ENCODE measurements at places on chromosomes 5 and 9.
A peak's percentile ranks its signal among the peaks of the same experiment; 100 is the strongest.

DNA sequence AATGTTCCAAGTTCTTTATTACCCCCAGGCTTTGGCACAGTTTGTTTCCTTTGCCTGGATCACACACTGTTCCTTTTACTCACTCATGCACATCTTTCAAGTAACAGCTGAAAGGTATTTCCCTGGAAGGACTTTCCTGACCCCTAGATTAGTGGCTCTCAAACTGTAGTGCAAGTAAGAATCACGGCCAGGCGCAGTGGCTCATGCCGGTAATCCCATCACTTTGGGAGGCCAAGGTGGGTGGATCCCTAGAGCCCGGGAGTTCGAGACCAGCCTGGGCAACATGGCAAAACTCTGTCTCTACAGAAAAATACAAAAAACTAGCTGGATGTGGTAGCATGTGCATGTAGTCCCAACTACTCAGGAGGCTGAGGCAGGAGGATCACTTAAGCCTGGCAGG is 19.1 kb upstream of the DELE1 start:
- no peak for DNase-seq

- no peak for DNase-seq
These were observed 19.3 kb downstream of the PCSK5 start for GRCh38 chr9:75909776-75910175.

DNA sequence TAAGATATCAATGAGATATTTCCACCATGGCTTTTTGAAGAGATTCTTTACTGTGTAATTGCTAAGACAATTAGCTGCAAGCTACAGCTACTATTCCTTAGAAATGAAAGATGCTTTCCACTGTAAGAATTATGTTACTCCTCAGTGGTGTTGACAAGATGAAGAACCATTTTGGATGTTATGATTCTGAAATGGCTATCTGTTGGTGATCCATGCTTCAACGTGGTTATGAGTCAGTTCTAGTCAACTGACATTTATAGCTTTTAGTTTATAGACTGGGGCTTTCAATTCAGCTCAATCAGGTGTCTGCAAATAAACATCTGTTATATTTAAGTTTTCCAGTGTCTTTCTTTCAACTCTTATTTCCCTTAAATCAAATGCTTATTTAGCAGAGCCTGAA is 93.7 kb downstream of the SGCD start:
- DNase-seq = no peak

GRCh38 chr9:126661521-126662251 is 48.0 kb downstream of the LMX1B start:
- DNase-seq = no peak

DNA sequence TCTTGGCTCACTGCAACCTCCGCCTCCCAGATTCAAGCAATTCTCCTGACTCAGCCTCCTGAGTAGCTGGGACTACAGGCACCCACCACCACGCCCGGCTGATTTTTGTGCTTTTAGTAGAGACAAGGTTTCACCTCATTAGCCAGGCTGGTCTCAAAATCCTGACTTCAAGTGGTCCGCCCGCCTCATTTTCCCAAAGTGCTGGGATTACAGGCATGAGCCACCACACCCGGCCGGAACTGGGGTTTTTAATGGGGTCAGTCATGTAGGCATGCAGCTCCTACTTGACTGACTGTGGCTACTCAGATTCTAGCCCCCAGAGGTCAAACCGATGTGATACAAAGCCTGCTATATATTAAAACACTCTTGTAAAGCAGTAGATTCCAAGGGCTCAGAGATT is 631.7 kb downstream of the MAT2B start:
- no peak for DNase-seq

DNA sequence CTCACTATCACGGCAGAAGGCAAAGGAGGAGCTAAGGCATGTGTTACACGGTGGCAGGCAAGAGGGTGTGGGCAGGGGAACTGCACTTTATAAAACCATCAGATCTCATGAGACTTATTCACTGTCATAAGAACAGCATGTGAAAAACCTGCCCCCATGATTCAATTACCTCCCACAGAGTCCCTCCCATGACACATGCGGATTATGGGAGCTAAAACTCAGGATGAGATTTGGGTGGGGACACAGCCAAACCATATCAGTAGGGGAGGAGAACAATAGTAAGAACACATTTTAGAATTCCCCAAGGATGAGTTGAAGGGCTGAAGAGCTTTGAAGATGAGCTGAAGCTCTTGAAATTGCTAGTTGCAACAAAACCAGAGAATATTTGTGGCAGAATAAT is 287.9 kb downstream of the SMARCA2 start:
- no peak for DNase-seq

- DNase-seq = no peak
These were observed 409 bp upstream of the COX7C start for GRCh38 chr5:86617309-86617755.

DNA sequence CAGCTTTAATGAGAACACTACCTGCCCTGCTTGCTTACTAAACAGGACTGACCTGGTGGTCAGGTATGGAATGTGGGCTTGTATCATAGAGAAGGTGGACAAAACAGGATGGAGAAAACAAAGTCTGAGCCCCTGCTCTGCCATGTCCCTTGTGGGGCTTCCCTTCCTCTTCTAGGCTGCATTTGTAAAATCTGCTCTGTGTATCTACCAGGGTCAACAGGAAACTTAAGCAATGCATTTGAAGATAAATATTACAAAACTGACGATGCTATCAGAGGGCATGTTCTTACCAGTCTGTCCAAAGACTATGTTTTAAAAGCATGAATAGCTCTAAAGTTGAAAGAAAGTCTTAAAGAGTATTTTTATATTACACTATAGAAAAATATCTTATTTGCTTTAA is 228.7 kb downstream of the DCP2 start:
- no peak for DNase-seq

- peak; percentile 95 for DNase-seq
These were observed 4.0 kb upstream of the ZBTB34 start for GRCh38 chr9:126856326-126856877.

DNA sequence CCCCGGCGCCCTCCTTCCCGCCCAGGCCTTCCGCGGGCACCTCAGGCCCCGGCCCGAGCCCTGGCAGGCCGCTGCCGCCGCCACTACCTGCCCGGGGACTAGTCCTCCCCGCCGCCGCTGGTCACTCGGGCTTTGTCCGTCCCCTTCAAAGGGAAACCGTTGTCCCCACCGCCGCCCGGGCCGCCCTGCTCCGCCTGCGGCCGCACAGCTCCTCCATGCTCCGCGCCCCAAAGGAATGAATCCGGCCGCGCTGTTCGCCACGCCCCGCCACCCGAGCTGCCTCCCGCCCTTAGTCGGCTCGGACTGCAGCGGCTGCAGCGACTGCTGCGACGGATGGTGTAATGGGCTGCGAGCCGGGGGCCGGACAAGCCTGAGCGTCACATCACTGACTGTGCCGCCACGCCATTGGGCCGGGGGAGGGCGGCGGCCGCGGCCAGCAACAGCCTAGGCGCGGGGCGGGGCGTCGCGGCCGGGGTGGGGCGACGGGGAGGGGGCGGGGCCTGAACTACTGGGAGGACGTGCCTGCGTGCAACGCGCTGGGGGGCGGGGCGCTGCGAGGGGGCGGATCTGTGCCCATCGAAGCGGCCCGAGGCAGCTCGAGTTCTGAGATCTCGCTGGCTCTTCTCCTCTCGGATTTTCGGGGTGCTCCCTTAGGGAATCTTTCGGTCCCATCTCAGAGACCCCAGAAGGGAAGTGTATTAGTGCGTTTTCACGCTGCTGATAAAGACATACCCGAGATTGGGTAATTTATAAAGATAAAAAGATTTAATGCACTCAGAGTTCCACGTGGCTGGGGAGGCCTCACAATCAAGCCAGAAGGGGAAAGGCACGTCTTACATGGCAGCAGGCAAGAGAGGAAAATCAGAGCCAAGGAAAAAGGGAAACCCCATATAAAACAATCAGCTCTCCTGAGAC is at the start of gene FEM1C:
TSS of gene FEM1C (minus strand) at position 340 of the 915 bp plus-strand sequence. CDS start 1,282 bp downstream, outside the sequence.
- DNase-seq = peak; percentile 94

DNA sequence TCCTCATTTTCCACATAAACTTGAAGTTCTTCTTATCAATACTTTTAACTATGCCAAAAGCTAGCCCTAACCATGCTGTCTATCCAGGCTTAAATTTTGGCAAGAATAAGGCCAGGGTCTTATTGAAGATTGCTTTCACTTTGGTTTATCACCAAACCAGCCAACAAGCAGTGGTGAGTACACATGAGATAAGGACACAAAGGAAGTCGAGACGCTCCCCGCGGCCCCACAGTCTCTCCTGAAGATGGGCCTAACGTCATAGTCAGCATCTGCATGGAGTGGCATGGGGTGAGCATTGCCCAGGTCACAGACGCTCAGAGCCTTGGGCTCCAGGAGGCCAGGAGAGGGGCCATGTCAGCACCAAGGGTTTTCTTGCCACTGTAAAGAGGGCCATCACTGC is 80.3 kb downstream of the ATPSCKMT start:
- DNase-seq = no peak

DNA sequence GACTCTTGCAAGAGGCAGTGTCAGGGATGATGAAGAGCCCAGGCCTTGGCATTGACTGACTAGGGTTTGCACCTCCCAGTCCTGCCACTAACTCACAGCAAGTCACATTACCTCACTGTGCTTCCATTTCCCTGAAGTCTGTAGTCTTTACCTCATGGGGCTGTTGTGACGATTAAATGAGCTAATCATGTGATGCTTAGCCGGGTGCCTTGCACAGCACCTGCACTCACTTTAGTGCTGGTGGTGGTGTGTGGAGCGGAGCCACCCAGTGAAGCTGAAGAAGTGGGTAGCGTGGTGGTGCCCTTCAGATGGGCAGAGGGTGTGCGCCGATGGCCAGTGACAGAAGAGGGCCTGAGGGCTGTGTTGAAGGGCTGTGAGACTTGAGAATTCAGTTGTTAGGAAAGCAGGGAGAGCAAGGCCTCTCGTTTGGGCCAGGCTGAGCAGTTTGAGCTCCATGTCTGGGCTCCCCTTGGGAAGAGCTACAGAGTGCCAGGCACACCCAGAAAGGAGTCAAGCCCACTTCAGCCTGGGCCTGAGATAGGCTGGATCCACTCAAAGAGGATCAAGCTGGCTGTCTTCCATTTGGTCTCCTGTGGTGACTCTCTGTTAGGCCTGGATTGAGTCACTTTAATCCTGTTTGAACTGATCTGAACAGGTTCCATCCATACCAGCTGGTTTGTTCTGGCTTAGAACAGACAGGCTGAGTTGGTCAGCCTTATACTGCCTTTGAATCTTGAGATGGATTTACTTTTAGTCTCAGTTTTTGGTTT is 42.5 kb downstream of the RALGPS1 start:
- peak; percentile 15 for DNase-seq

- peak; percentile 8 for DNase-seq
These were observed 65.7 kb upstream of the TNFAIP8 start for GRCh38 chr5:119290161-119290569.

GRCh38 chr5:71013575-71013974 is 11.6 kb downstream of the NAIP start:
- DNase-seq = no peak

GRCh38 chr5:56327809-56328208 is 94.7 kb upstream of the ANKRD55 start:
- no peak for DNase-seq

DNA sequence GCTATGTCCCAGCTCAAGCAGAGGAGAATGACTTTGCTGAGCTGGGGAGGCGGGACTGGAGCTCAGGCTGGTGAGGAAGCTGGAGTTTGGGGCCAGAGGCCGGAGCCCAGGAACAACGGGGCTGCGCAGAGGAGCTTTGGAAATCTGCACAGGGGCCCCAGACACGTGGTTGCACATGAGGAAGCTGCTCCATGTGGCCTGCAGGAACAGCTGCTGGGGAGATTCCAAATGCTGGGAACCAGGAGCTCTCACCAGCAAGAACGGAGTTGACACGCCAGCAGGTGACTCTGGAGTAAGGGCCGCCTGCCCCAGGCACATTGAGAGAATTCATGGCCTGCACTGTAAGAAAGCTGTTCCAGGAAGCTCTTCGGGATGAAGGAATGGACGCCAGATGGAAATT is 91.0 kb downstream of the OLFM1 start:
- DNase-seq = no peak

DNA sequence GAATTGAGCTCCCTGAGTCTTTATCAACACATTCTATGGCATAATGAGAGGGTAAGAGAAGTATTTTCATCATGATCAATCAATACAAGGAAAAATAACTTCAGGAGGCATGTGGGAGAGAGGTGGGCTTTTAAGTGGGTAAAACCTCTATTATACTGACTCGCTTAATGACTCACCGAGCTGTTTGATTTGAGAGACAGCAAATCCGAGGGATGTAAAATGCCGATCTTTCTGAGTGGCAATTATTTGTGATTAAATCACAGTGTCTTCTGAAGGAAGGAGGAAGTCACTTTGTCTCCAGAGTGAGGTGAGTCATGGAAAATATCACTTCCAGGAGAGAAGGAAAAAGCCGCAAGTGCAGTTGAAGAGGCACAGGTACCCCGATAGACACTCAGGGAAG is 320.4 kb downstream of the DRD1 start:
- DNase-seq = no peak

DNA sequence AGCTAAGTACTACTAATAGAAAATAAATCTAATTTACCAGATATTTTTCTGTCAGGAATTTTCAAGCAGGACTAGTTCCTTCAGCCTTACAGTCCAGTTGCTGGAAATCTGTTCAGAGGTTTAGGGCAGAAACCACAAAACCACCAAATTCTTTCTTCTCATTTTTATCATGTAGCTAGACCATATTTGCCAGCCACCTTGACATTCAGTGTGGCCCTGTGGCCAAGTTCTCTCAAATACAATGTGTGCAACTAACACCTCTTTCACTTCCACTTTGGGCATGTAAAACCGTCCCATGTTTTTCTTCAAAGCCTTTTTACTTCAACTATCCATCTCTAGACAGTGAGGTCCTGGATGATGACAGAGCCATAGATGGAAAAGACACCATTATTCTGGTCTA is 1133.2 kb upstream of the CDH18 start:
- no peak for DNase-seq

DNA sequence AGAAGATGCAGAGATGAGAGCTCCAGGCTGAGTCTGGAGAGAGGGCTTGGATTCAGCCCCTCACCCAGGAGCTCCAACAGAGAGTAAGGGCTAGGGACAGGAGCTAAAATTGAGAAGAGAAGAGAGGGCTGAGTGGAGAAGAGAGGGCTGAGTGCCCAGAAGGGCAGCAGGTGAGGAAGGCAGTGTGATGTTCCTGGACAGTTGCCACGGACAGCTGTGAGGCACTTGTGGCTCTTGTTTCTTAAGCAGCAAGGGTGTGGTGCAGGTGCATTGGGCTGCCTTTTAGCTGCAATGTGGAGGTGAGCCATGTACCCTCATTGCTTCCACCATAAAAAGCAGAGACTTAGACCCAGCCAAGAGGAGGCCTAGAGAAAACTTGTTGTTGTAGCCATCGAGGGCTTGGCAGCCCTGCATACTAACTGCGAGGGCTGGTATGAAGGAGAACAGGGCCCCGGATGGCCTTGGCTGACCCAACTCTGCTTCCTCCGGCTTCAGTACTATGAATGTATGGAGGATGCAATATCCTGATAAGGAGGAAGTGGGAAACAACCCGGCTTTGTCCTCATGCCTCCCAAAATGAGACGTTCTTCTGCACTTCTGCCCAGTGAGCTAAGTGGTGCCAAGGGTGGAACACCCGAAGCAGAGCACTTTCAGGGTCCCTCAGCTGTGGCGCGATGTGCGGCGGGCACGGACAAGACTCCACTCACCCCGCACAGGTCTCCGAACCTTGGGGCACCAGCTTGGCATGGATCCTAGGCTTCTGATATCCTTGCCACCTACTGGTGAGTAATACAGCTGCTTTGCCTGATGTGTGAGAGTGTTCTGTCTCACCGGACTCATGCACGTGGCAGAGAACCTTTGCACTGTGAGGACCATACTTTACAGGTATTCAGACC is 65.2 kb downstream of the LRRC70 start:
- DNase-seq = no peak
